CD8-positive, alpha-beta T cell (primary cell): ENCODE measurements at places on chromosomes 2 and 18.

DNA sequence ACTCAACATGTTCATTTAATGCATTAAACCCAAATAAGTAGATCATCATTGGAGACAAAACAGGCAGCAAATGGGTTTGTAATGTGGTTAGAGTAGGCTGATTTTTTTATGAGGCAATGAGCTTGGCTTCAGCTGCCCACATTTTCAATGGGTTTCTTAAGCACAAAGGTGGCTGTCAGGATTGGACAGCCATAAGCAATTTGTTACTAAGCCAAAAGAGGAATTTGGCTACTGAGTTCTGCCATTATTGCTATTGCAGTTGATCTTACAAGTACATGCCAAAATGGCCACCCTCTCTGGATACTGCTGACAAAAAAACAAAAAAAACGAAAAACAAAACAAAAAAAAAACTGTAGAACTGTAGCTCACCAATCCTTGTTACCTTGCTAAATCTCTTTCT, 1348.0 kb upstream of the PIK3C3 start:
- DNase-seq = no peak

DNA sequence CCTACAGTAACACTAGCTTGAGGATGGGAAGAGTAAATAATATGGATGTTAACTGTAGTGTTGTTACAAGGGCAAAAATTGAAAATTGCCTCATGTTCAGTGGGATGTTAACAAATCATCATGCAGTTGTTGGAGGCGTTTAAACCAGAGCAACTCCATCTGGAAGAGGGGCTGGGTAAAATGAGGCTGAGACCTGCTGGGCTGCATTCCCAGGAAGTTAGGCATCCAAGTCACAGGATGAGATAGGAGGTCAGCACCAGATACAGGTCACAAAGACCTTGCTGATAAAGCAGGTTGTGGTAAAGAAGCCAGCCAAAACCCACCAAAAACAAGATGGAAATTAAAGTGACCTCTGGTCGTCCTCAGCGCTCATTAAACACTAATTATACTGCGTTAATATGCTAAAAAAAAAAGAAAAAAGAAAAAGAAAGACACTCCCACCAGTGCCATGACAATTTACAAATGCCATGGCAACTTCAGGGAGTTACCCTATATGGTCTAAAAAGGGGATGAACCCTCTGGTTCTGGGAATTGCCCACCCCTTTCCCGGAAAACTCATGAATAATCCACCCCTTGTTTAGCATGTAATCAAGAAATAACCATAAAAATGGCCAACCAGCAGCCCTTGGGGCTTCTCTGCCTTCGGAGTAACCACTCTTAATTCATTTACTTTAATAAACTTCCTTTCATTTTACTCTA, 101.4 kb downstream of the MYO5B start:
- no peak for DNase-seq

- no peak for DNase-seq
These were observed 23.2 kb upstream of the TRIB2 start for GRCh38 chr2:12693509-12693908.

GRCh38 chr18:49013961-49014604, 63.3 kb upstream of the SMAD7 start:
- DNase-seq = peak; percentile 3
